Liver (tissue), 10 donors: ENCODE measurements at places on chromosomes 6 and 20. TPM values are rescaled to one million over a fixed set of nuclear protein-coding genes. Genes with fewer than 3 reads are reported as not detected.
A peak's percentile ranks its signal among the peaks of the same experiment; 100 is the strongest.

GRCh38 chr6:167697316-167697715 is 129.4 kb upstream of the AFDN start:
- H3K36me3 ChIP-seq, result no peaks in the 10 kb centered on the region
- H3K4me1 ChIP-seq, result no peaks in the 10 kb centered on the region
- H3K4me3 ChIP-seq, result no peak overlapping the region
- no peak for DNase-seq

DNA sequence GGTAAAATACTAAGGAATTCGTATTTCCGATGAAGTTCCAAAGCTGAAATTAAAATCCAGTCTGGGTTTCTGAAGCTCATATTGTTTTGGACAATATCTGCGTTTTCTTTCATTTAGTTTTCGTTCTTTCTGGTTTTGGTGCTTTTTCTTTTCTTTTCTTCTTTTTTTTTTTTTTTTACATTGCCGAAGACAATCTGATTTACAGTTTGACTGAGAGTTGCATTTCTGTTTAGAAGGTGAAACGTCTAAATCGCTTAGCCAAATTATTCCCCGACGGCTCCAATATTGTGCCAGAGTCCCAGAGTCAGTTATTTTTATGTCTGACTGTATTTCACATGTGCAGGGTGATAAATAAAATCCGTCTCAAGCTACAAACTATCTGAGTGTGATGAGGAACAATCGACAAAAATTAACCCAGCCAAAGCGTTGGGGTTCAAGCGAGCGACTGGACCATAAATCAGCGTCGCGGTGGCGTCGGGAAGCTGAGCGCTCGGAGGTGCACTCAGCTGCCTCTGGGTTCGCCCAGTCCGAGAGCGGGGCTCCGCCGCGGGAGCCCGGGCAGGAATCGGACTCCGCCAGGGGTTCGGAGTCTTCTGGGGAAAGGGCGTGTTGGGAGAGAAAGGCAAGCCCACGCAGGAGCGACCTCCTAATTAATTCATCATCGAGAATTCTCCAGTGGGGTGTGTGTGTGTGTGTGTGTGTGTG is 8.2 kb upstream of the TBX18 start:
- H3K27me3 ChIP-seq, result peaks cover 3% of the 10 kb centered on the region
- no peak overlapping the region for H3K4me3 ChIP-seq
- no peaks in the 10 kb centered on the region for H3K36me3 ChIP-seq
- no peak overlapping the region for H3K27ac ChIP-seq
- peaks cover 3% of the 10 kb centered on the region for H3K4me1 ChIP-seq

GRCh38 chr6:160507420-160507819 is 156.7 kb downstream of the LPA start:
- no peaks in the 10 kb centered on the region for H3K36me3 ChIP-seq
- H3K4me1 ChIP-seq, result peaks cover 12% of the 10 kb centered on the region
- H3K27ac ChIP-seq, result peak overlapping the region; percentile 4
- no peak for DNase-seq
- H3K27me3 ChIP-seq, result no peaks in the 10 kb centered on the region

- no peaks in the 10 kb centered on the region for H3K36me3 ChIP-seq
- no peak for DNase-seq
- no peaks in the 10 kb centered on the region for H3K4me1 ChIP-seq
- no peak overlapping the region for H3K27ac ChIP-seq
- H3K4me3 ChIP-seq, result no peak overlapping the region
Observed at GRCh38 chr20:54485631-54486030, 10.2 kb downstream of the DOK5 start.

GRCh38 chr6:121523628-121524027 is 88.2 kb downstream of the GJA1 start:
- H3K27ac ChIP-seq, result no peak overlapping the region
- DNase-seq, result no peak
- H3K36me3 ChIP-seq, result no peaks in the 10 kb centered on the region
- no peaks in the 10 kb centered on the region for H3K27me3 ChIP-seq

DNA sequence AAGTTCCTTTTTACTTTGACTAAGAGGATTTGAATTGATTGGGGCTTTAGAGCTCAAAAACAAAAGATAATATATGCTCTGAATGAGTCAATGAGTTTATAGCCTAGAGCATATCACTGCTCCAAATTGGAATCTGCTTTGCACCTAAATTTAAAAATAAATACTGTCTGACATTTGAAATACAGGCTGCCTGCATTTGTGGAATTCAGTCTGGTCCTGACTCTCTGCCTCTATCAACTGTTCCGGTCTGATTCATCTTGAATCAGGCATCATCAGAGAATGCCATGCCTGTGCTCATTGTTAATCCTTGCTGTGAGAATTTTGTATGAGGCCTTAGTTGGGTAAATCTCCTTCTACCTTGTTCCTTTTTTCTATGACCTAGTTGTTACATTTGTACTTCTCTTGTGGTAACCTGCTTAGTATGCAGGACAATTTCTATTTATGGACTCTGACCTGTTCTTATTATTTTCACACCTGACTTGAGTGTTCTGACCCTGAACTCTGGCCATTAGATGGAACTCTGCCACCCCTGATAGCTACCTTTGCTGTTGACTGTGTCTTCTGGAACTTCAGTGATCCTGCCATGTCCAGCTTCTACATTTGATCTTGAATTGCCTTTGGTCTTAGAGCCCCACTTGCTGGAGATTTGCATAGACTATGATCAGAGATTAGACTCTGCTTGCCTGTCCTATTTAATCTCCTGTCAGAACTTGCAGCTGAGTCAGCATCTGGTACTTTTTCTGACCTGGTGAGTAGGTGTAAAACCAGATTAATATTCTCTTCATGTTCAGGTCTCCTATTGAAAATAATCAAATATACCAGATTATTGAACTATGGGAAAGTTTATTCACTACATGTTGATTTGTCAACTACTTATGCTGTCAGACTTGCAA is 442.7 kb upstream of the HS3ST5 start:
- no peaks in the 10 kb centered on the region for H3K4me1 ChIP-seq
- no peak overlapping the region for H3K27ac ChIP-seq
- no peaks in the 10 kb centered on the region for H3K36me3 ChIP-seq
- no peak overlapping the region for H3K4me3 ChIP-seq
- H3K27me3 ChIP-seq, result no peaks in the 10 kb centered on the region

MAD2L1BP gene
- polyA plus RNA-seq, result 15.2 TPM

DNA sequence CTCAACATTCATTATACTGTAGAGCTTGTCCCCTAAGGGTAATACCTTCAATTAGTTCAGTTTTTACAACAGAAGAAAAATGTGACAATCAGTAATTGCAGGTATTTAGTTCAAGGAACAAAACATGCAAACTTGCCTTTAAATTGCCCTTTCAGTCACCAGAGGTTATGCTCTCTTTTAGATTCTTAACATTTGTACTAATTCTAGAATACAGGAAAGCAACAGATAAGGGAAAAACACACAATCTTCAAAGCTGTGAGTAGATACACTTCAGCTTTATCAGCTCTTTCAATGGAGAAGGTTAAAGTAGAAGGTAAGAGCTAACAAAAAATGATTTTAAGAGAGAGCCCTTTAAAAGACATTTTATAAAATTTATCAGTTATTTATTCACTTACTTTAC is 173.1 kb downstream of the HS3ST5 start:
- H3K36me3 ChIP-seq, result no peaks in the 10 kb centered on the region
- H3K27ac ChIP-seq, result no peak overlapping the region
- H3K4me3 ChIP-seq, result no peak overlapping the region
- H3K27me3 ChIP-seq, result no peaks in the 10 kb centered on the region
- DNase-seq, result no peak

DNA sequence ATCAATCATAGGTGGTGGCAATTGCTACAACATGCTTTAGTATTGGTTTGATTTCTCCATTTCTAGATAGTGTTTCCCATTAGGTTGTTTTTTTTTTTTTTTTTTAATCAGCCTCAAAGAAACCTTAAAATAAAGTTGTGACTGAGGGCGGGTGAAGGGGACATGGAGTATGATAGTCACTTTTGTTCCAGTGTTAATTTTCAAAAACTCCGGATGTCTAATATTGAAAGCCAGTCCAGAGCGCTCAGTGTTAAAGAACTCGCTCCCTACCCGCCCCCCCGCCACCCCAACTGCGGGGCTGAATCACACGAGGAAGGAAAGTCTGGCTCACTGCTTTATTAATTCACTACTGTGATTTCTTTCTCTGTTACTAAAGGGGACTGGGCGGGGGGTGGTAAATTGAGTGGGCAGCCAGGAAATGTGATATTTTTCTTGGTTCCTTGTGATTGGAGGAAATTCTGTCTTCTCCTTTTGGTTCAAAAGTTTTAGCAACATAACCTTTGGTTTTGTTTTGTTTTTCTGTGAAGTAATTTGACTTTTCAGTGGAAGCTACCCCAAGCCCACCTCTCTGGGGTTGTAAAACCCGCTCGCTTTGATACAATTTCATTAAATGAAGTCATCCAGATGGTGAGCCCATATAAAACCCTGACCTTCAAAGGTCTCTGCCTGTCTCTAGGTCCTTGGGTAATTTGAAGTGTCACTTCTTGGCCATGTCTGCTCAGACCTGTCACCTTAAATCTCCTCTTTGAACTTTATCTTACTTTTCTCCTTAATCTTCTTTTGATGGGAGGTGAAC is 38.0 kb downstream of the TNFAIP3 start:
- H3K27me3 ChIP-seq, result no peaks in the 10 kb centered on the region
- DNase-seq, result no peak
- no peaks in the 10 kb centered on the region for H3K36me3 ChIP-seq
- H3K27ac ChIP-seq, result no peak overlapping the region
- peaks cover 18% of the 10 kb centered on the region for H3K4me1 ChIP-seq
- no peak overlapping the region for H3K4me3 ChIP-seq

GRCh38 chr20:50678169-50678898 is 13.0 kb downstream of the RIPOR3 start:
- H3K27ac ChIP-seq, result no peak overlapping the region
- no peaks in the 10 kb centered on the region for H3K36me3 ChIP-seq
- no peak for DNase-seq
- peaks cover 23% of the 10 kb centered on the region for H3K4me1 ChIP-seq
- H3K27me3 ChIP-seq, result no peaks in the 10 kb centered on the region
- no peak overlapping the region for H3K4me3 ChIP-seq

DNA sequence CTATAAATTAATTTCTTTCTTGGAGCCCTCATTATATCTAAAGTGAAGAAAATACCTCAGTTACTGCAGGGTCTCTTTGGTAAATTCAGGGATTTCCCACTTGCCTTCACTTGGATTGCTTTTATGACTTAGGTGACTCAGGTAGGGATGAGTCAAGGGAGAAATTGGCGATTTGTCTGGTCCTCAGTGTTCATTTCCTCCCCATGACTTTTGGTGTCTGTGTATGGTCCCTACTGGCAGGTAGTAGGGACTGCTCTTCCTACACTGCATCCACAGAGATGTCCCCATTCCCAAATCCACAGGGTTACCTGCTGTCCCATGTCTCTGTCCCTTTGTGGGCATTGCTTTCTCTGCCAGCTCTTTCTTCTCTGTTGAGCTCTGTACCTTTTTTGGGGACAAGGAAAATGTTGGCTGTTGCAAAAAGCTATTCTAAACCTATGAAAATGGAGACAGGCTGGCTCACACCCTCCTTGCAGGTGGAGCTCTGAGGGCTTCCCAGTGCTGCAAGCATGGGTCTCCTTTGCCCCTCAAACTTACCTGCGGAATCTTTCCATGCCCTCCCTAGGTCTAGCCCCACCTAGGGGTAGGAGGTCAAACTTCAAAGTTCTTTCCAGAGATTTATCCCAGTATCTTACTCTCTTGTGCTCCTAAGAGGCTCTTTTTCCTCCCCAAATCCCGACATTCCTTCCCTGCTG is 211.9 kb downstream of the ZNF217 start:
- no peak for DNase-seq
- no peaks in the 10 kb centered on the region for H3K27me3 ChIP-seq
- H3K27ac ChIP-seq, result no peak overlapping the region

GRCh38 chr6:155244434-155244833 is 19.4 kb upstream of the CLDN20 start:
- no peaks in the 10 kb centered on the region for H3K27me3 ChIP-seq
- no peaks in the 10 kb centered on the region for H3K4me1 ChIP-seq
- no peak overlapping the region for H3K4me3 ChIP-seq
- DNase-seq, result no peak
- no peak overlapping the region for H3K27ac ChIP-seq

DNA sequence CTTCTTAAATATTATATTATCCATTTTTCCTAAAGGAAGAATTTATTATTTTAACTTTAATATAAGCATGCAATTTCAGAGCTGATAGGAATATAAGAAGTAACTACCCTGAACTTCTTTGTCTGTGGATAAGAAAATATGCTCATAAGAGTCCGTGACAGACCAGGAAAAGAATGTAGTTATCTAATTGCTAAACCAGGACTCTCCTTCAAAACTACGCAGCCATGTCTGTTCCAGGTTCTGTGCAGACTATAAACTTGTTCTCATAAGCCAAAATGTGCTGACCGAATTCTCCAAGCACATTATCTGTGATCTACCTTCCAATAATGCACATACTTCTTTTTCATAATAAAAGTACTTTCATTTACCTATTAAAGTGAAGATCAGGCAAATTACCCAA is 116.5 kb downstream of the TRDN start:
- DNase-seq, result no peak
- H3K36me3 ChIP-seq, result no peaks in the 10 kb centered on the region
- H3K4me1 ChIP-seq, result no peaks in the 10 kb centered on the region
- H3K27me3 ChIP-seq, result no peaks in the 10 kb centered on the region
- no peak overlapping the region for H3K4me3 ChIP-seq
- no peak overlapping the region for H3K27ac ChIP-seq

DNA sequence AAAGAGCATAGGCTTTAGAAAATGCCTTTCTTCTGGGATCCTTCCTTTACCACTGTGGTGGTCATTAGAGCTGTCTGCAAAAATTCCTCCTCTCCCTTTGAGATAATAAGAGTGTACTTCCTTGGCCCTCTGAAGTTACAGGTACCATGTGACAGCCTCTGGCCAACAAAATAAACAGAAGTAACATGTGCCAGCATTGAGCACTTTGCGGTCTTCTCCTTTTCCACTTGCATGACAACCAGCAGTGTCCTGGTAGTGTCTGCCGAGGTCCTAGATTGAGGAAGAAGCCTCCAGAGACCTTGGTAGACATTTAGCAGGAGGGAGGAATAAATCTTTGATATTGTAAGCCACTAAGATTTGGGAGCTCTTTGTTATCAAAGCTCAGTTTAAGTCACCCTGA is 87.5 kb upstream of the ARID1B start:
- no peak overlapping the region for H3K4me3 ChIP-seq
- no peaks in the 10 kb centered on the region for H3K27me3 ChIP-seq
- H3K4me1 ChIP-seq, result no peaks in the 10 kb centered on the region
- H3K36me3 ChIP-seq, result no peaks in the 10 kb centered on the region
- no peak for DNase-seq

DNA sequence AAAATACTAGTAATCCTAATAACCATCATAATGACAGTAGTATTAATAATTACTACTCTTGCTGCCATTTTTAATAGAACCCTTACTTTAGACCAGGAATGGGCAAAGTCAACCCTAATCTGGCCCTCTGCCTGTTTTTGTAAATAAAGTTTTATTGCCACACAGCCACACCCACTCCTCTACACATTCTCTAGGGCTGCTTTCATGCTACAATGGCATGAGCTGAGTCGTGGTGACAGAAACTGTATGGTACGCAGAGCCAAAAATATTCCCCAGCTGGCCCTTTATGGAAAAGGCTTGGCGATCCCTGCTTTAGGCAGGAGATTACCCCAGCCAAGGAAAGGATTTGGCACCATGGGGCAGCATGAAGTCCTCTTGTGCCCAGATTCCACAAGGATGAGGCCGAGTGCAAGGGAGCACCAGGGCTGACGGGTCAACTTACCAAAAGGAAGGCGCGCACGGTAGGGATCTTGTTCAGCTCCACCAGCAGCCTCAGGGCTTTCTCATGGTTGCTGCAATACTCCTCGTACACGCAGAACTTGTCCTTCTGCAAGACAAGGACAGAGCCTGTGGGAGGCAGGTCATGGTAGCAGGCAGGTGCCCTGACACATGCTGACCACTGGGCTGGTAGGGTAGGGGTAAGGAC is 93.6 kb downstream of the PREX1 start:
- H3K36me3 ChIP-seq, result peaks cover 2% of the 10 kb centered on the region
- no peaks in the 10 kb centered on the region for H3K27me3 ChIP-seq
- DNase-seq, result no peak
